ENCODE measurements at places on chromosomes 4 and X. TPM values are rescaled to one million over a fixed set of nuclear protein-coding genes. Genes with fewer than 3 reads are reported as not detected.

GRCh38 chr4:39713691-39714090 lies 15.8 kb downstream of the UBE2K start:
- DNase-seq, result no peak

DNA sequence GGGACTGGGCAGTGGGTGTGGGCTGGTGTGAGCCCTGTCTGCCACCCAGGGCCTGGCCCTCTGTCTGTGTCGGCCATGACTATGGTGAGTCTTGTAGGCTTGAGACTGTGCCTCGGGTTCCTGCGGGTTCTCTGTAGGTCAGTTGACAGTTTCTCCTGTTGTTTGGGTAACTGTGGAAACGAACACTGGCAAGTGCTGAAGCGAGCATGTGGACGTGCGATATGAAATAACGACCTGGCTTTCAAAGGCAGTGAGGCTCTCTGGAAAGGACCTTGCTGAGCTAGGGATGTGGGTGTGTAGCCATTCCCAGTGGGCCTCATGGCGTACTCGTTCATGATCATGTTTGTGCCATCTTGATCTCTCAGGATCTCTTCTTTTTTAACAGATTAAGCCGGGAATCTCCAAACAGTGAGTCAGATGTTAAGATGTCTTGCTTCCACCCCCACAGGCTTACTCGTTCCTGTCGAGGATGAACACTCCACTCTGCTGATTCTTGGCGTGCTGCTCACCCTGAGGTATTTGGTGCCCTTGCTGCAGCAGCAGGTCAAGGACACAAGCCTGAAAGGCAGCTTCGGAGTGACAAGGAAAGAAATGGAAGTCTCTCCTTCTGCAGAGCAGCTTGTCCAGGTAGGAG lies 41.3 kb downstream of the HTT start:
- no peak for DNase-seq

DNA sequence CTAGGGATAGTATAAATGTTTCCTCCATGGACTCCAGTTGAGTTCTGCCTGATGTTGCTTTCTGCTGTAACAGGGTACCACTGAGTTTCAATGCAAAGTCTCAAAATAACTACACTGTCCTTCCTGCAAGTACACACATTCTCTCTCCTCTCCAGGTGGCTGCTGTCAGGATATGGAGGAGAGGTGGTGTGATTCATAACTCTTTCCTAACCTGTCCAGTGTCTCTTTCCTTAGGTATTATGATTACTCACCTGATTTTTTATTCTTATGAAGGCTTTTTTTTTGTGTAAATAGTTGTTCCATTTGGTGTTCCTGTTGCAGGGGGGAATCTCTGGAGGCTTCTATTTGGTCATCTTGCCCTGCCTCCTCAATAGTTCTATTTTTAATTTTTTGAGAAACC lies 39.8 kb upstream of the POF1B start:
- no peak for DNase-seq

DNA sequence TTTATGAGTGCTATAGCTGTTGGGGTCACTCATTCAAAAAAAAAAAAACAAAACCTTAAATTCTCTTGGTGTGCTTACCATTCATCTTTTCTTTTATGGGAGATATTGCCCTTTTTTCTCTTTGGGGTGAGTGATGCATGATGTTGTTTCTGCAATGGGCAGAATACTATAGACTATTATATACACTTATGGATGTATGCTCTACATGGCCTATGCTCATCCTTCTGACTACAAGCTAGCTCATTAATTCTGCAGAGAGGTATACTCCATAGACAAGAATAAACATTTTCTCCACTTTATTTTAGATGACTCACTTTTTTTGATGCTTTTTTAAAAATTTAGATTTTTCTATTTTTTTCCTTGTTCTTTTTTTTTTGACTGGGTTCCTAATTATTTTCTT lies 160.3 kb upstream of the ANK2 start:
- no peak for DNase-seq

DNA sequence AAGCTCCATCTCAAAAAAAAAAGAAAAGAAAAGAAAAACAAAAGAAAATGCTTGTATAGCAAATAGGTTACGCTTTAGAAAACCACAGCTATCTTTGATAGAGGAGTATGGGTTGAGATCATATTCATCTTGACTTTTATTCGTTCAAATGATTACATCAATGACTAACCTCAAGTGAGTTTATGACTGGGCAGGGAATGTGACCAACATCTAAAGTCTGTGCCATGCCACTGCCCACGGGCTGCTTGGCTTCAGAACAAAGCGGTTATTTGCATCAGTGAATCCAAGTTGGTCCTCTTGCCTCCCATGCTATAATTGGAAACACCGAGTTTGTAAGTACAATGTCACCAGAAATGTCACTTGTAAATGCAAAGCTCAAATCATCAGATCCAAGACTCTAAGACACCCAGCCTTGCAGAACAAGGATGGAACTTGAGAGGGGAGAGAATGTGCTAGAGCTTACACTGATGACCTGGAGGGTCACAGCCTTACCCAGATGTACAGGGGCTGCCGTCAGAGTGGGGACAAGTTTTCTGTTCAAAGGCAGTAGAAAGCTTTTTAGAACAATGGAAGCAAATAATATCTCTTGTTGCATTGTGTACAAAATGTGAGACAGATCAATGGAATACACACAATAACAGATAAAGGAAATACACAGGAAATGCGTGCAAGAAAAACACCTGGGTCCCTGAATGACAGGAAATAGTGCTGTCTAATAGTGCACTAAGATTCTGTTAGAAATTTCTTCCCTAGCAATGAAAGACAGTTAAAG lies 8.4 kb upstream of the OPN1LW start:
- DNase-seq, result peak; percentile 50

- DNase-seq, result no peak
Observed at GRCh38 chrX:126064901-126065541, 101.1 kb downstream of the DCAF12L2 start.

Gene SYP
- 5.3 TPM for total RNA-seq

Gene KIT
- not detected for total RNA-seq

DNA sequence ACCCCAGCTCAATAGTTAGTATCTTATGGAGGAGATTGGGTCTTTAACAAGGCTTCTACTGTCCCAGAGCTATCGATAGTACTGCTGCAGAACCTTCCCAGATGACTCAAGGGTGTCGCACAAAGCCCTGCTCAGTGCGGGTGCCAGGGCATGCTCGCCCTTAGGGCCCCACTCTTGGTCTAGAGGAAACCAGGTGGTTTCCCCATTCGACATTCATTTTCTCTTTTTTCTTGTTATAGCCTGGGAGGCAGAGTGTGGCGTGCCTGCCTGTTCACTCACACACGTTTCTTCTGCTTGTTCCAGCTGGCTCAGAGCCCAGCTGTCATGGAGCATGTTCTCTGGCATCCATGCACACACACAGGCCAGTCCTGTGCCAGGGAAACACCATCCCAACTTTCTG lies 144.5 kb downstream of the SMIM20 start:
- DNase-seq, result peak; percentile 84

- DNase-seq, result peak; percentile 46
Observed at GRCh38 chr4:2812612-2813354, 19.9 kb downstream of the SH3BP2 start.

DNA sequence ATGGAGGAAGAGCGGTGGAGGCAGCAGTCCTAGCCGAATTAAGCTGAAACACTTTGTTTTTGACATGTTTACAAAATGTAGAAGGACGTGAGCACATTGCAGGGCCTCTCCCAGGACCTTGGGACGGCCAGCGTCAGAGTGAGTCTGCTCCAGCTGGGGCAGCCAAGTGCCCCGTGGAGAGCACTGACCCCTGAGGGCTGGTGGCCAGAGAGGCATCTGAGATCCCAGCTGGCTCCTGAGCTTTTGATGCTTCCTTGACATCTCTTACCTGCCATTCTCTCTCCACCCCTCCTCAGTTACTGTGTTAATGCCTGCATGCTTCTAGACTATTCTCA lies 24.7 kb downstream of the NAT8L start:
- no peak for DNase-seq

Gene FAM241A
- total RNA-seq, result 3.5 TPM

Gene SCD5
- 0.14 TPM for total RNA-seq

Gene YIPF7
- total RNA-seq, result not detected

DNA sequence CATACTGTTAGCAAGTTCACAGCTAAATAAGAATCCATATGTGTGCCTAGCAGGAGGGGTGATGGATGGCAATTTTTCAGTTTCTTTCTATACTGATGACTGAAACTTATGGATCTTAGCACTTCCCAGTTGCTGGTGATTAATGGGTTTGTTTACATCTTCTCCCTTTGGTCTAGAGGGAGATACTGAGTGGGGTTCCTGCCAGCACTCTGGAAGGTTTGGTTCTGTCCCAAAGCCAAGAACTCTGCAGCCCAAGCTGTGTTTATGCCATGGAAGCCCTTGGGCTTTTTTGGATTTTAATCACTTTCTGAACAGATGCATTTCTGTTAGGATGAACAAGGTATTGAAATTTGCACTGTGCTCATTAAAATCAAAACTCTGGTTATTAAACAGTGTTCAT lies 43.5 kb downstream of the DDIT4L start:
- no peak for DNase-seq

Data from activated CD4-positive, alpha-beta memory T cell treated with anti-CD3 and anti-CD28 coated beads for 36 hours (primary cell).